ENCODE measurements at places on chromosomes 1 and 21.

GRCh38 chr1:197351821-197352440 is 83.9 kb downstream of the CRB1 start:
- DNase-seq, result no peak

GRCh38 chr1:202831906-202832305 is 21.2 kb downstream of the PCAT6 start:
- DNase-seq, result no peak

DNA sequence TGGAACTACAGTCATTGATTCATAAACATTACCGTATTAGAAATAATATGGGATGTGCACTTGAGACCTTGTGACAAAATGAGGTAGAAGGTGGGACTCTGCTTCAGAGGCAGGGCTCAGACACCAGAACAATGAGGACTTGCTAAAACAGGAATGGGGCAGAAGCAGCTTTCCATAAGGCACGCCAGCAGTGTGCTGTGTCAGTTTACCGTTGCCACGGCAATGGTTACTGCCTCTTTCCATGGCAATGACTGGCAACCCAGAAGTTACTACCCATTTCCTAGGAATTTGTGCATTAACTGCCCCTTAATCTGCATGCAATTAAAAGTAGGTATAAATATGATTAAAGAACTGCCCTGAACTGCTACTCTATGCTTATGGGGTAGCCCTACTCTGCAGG is 169.0 kb downstream of the CHRM3 start:
- no peak for DNase-seq

DNA sequence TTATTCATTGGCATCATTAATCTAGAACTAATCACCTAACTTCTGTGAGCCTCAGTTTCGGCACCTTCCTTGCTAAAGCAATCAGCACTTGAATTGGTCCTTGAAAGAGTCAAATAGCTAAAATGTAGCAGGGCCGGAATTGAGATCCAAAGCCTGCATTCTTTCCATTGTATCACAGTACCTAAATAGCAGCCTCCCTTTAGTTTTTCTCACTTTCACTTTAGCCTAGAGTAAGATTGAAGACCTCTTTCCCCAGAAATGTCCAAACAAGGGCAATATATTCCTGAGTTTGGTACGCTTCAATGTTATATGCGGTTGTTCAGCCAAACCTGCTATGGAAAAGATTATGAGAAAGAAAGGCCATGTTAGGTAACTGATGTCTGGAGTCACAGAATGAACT is 121.9 kb upstream of the BMP8A start:
- no peak for DNase-seq
